ENCODE measurements at places on chromosomes 16 and 17. TPM values are rescaled to one million over a fixed set of nuclear protein-coding genes. Genes with fewer than 3 reads are reported as not detected.

SECTM1 gene
- total RNA-seq, result 1.8 TPM

DNA sequence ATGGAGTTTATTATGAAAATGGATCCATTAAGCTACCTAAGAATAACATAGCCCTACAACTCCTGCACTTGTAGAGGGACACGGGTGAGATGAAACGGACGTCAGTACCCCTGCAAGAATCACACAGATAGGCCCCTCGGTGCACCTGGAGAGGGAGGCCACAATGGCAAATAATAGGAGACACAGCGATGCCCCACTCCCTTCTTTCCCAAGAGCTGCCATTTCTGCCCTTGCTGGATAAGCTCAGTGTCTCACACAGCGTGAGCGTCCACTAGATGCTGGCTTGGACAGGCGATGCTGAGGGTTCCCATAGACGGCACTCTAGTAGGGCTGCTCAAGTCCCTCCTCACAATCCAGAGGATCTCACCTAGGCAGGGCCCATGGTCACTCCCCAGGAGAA lies 67.8 kb downstream of the ADCY9 start:
- DNase-seq, result no peak

DNA sequence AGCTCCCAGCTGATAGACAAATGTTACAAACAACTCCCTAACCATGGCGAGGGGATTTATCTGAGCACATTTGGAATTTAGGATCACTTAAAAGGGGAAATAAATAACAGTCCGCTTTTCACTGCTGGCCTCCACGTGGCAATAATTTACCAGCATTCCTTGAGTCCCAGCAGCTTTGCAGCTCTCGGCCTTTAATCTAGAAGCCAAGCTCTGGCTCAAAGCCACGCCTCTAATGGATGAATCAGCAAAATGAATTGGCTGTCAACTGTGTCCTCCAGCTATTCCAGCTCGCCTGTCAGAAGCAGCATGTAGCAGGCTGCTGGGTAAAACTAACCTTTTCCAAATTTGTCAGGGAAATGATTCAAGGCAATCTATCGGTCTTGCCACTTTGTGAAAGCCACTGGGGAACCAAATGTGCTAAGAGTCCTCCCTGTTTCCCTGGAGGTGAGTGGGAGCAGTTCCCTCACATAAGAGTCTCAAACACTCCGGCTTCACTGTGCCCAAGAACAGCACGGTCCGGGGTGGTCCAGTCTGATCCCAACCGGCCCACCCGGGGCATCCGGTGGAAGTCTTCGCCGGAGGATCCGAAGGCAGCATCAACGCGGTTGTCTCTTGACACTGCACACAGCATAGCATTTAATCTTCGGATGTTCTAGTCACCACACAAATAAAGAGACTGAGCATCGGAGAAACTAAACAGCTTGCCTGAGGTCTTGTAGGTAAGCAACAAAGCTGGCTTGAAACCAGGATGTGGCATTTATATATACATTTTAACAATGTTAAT lies 143.3 kb downstream of the PARN start:
- peak; percentile 83 for DNase-seq

PLK1 gene
- total RNA-seq, result 10.9 TPM

KRTAP9-4 gene
- total RNA-seq, result not detected

KRT36 gene
- not detected for total RNA-seq

DNA sequence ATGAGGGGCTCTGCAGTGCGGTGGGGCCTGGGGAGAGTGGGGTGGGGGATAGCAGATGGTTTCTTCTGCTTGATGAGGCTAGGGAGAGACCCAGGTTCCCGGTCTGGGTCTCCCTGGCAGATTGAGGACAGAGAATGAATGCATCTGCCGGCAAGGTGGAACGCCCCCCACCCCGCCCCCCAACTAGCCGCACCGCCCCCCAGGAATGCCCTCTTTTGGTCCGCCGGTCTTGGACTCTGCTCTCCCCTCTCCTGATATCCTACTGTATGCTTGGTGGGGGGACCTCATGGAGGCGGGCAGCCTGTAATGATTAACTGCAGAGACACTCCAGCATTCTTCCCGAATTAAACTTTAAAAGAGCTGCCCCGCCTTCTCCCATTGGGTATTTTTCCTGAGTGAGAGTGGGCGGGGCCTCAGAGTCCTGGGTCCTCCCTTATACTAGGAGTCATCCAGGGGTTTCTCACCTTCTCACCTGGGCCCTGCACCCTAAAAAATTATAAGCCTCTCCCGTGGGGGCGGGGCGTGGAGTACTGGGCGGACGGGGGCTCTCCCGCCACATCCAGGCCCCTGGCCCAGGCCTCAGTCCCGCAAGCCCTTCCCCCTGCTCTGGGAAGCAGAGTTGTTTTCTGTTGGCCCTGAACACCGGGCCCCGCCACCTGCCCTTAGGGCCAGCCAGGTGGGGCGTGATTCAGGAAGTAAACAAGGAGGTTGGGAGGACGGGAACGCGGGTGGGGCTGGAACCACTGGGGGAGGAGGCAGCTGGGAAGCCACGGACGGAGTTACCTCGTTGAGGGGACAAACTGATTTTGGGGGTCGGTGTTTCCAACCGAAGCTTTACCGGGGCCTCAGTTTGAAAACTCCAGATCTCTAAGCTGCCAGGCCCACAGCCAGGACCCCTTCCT lies 1.5 kb downstream of the GRB7 start:
- no peak for DNase-seq

DNA sequence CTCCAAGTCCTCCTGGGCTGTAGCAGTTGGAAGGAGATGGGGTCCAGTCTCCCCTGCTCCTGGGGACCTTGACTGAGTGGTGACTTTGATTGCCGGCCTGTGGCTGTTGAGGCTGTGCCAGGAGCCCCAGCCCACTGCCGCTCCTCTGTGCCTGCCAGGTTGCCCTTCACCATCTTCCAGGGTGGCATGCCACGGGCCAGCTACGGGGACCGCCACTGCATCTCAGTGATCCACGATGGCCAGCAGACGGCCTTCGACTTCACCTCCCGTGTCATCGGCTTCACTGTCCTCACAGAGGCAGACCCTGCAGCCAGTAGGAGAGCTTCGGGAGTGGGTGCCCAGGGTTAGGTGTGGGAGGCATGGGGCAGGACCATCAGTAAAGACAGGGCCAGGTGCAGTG lies 23.4 kb upstream of the MYO15B start:
- DNase-seq, result no peak

GRCh38 chr16:73217654-73218053 lies 169.7 kb upstream of the ZFHX3 start:
- peak; percentile 6 for DNase-seq

- peak; percentile 49 for DNase-seq
Measured at GRCh38 chr17:45234641-45235415, 13.1 kb downstream of the FMNL1 start.

DNA sequence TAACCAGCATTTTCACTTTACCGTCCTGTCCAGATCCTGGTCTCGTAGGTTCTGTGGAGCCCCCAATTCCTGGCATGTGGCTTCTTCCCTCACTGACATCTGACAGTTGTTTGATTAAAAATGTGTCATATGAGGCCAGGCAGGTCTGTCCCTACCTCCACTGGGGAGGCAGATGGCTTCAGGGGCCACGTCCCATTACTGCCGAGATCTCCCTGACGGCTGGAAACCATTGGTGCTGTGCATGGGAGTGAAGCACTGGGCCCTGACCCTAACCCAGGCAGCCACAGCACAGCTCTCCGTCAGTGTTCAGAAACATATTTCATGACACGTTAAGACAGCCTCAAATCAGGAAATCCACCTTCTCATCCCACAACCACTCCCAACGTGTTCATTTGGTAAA lies 77.5 kb downstream of the GNAO1 start:
- no peak for DNase-seq

- DNase-seq, result no peak
Measured at GRCh38 chr17:68511254-68511670, 968 bp upstream of the PRKAR1A start.
